ENCODE measurements at places on chromosomes 2 and 18. TPM values are rescaled to one million over a fixed set of nuclear protein-coding genes. Genes with fewer than 3 reads are reported as not detected.

Gene DSC2
- 0.23 TPM for polyA plus RNA-seq

Gene MARCO
- polyA plus RNA-seq, result 0.54 TPM

Gene REG3G
- 0.38 TPM for polyA plus RNA-seq

Gene EPHA4
- 5.3 TPM for polyA plus RNA-seq

Gene COA5
- 43.5 TPM for polyA plus RNA-seq

Gene TMEM247
- polyA plus RNA-seq, result not detected

Gene MPP4
- not detected for polyA plus RNA-seq

Gene STON1
- 12.8 TPM for polyA plus RNA-seq

Gene HRH4
- polyA plus RNA-seq, result 0.03 TPM

Gene RIT2
- polyA plus RNA-seq, result not detected

Gene APLF
- polyA plus RNA-seq, result 1.3 TPM

Gene SAG
- not detected for polyA plus RNA-seq

Gene SLC14A1
- polyA plus RNA-seq, result 11.4 TPM

Gene ASTL
- polyA plus RNA-seq, result not detected

Gene FEV
- not detected for polyA plus RNA-seq

Gene LYPD1
- polyA plus RNA-seq, result not detected

Gene IL36A
- polyA plus RNA-seq, result not detected

Gene CPO
- not detected for polyA plus RNA-seq

Gene ITGAV
- polyA plus RNA-seq, result 40.1 TPM

Gene CFAP65
- polyA plus RNA-seq, result not detected

Gene OTX1
- not detected for polyA plus RNA-seq

Gene CTAGE1
- polyA plus RNA-seq, result not detected

Gene RAMP1
- 328 TPM for polyA plus RNA-seq

Gene METTL8
- polyA plus RNA-seq, result 8.3 TPM

Gene GPN1
- polyA plus RNA-seq, result 20.5 TPM

Gene PRSS56
- not detected for polyA plus RNA-seq

Gene VWC2L
- polyA plus RNA-seq, result not detected

Gene CDH7
- polyA plus RNA-seq, result not detected

Gene C2orf80
- polyA plus RNA-seq, result not detected

Gene MAP3K19
- not detected for polyA plus RNA-seq

Gene SMIM21
- not detected for polyA plus RNA-seq

Gene IL1RN
- polyA plus RNA-seq, result 0.74 TPM

Gene TCF23
- not detected for polyA plus RNA-seq

Gene TRIM43
- polyA plus RNA-seq, result not detected

Gene OSR1
- 55.1 TPM for polyA plus RNA-seq

Gene KANSL1L
- polyA plus RNA-seq, result 16.5 TPM

Gene FSHR
- polyA plus RNA-seq, result not detected

Gene SYT4
- 0.31 TPM for polyA plus RNA-seq

Gene DPP4
- polyA plus RNA-seq, result 4.1 TPM

Gene LRRC30
- polyA plus RNA-seq, result not detected

Gene ARHGEF33
- 1.7 TPM for polyA plus RNA-seq

Gene BBS5
- polyA plus RNA-seq, result 1.3 TPM

Gene DNER
- polyA plus RNA-seq, result 1.1 TPM

Gene SALL3
- polyA plus RNA-seq, result not detected

Gene GPR39
- not detected for polyA plus RNA-seq

Gene SDC1
- polyA plus RNA-seq, result 5.4 TPM

Gene ZAP70
- 1.3 TPM for polyA plus RNA-seq

Gene ARHGAP25
- 2.6 TPM for polyA plus RNA-seq

Gene GPR45
- 0.31 TPM for polyA plus RNA-seq

Gene ASB3
- 11.3 TPM for polyA plus RNA-seq

Gene CTLA4
- polyA plus RNA-seq, result not detected

Gene ANKAR
- polyA plus RNA-seq, result 1.0 TPM

Gene SPATA3
- not detected for polyA plus RNA-seq

Gene RAX
- not detected for polyA plus RNA-seq
